Substantia nigra (tissue), 51 donors: ENCODE measurements at places on chromosomes 12 and 14.

DNA sequence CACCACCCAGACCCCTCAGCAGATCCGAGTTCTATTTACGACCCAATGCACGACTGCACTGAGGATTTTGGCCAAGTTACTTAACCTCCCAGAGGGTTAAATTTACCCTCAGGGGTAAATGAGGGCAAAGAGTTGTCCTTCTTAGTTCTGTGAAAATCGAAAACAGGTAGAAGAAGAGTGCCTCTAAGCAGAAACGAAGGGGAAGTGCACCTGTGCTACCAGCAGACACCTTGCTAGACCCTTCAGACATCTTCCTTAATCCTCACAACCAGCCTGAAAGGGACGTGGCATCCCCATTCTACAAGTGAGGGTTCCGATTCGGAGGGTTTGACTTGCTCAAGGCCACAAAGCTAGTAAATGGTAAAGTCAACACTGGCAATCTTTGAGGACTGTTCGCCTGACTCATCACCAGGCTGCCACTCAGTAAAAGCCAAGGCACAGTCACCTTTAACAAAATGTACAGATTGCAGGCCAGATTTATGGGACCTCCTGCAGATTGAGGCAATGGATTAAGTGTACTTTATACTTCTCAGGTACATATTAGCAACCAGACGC is 1.6 kb downstream of the GSG1 start:
- no peak for DNase-seq

DNA sequence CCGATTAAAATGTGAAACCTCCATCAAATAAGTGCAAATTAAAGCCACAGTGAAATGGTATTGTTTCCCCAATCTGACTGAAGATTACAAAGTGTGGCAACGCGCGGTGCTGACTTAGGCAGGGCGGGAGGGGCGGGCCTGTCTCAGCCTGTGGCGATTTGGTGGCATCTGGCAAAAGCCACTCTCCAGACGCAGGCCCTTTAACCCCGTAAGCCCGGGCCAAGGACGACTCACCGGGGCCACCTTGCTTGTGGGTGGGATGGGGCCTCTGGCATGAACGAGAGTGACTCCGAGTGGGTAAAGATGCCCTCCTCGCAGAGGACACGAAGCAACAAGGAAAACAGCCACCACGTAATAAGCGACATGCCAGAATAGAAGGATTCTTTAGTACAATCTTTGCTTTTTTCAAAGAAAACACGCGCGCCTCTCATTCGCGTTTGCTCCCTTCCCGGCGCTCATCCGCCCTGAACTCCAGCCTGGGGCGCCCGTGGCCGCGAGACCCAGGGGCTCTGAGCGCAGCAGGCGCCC is 815 bp downstream of the DEGS2 start:
- no peak for DNase-seq

- DNase-seq, result no peak
Measured at GRCh38 chr12:109627633-109628032, 54.0 kb downstream of the MVK start.

GRCh38 chr12:107759410-107759809 is 1.5 kb downstream of the PRDM4 start:
- no peak for DNase-seq

DNA sequence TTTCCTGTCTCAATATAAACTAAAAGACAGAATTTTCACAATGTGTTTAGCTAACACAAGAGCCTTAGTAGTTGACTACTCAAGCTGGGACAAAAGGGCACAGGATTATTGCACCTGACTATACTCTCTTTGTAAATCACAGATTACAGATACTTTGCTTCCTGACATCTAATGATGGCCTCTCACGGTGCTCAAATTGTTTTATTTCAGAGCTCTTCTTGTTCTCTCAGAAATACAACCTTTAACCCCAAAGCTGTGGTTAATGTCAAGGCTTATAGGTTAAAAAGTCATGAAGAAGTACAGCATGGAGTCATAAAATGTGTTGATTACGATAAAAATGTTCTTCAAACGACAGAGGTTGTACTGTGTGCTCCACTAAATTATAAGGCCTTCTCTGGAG is 89.9 kb upstream of the CPNE8 start:
- no peak for DNase-seq

- no peak for DNase-seq
Measured at GRCh38 chr12:116262741-116263140, 14.8 kb downstream of the MED13L start.

GRCh38 chr12:105524961-105525360 is 194.5 kb downstream of the C12orf75 start:
- DNase-seq, result no peak

GRCh38 chr12:38555620-38556591 is 239.3 kb downstream of the ALG10B start:
- DNase-seq, result no peak

- DNase-seq, result no peak
Measured at GRCh38 chr12:66423266-66423665, 121.0 kb downstream of the HELB start.

DNA sequence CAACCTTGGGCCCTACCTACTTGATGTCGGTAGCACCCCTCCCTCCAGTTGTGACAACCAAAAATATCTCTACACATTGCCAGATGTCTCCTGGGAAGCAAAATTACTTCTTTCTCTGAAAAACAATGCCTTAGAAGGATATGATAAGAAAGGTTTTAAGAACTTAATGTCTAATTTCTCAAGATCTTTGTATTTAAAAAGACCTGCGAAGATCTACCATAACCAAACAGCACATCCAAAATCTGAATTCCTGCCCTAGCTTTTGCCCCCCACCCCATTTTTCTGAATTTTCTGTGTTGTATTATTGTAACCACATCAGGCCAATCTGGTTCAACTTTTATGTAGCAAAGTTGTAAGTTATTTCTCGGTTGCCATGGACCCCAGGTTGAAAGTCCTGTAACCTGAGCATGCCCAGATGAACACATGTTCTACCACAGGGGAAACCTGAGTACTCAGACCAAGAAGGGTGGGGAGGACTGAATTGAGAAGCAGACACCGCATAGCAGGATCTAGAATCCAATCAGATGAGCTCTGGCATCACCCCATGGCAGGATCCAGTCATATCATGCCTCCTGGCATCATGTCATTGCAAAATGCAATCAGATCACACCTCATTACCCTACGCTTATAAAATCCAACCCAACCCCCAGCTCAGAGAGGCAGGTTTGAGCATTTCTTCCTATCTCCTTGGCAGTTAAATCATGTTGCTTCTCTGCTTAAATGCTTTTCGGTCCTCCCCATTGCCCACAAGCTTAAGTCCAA is 8.7 kb downstream of the TMEM253 start:
- DNase-seq, result no peak

- DNase-seq, result no peak
Measured at GRCh38 chr12:125125271-125125670, 60.0 kb downstream of the AACS start.

DNA sequence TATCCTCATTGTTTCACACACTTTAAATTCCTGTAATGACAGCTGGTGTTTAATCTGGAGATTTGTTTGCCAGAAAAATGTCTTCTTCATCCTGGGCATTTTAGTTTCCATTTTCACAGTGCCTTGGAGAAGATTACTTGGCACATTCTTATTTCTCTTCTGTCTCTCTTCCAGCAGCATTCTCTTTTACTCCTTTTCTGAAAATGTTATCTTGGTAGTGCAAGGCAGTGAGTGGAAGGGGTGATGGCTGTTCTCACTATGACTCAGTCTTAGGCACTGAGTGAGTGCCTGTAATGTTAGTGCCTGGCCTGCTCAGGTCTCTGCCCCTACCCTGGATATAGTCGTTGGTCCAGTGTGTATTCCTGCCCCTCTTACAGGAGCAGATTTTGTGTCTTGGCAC is 13.1 kb downstream of the CLECL1 start:
- no peak for DNase-seq

DNA sequence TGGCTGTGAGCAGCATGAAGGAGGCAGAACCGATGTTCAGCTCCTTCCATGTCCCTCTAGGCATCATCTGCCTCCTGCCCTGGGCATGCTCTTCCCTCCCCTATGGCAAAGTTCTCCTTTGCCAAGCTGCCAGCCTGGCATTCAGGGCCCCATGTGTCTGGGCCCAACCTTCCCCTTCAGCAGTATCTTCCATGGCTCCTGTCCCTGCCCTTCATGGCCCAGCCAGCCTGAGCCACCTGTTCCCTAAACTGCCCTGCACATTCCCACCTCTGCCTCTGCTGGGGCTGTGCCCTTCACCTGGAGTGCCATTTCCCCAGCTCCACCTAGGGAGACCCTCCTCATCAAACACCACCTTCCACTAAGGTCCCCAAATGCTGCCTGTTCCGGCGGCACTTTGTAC is 74.0 kb upstream of the TCL1A start:
- DNase-seq, result no peak

DNA sequence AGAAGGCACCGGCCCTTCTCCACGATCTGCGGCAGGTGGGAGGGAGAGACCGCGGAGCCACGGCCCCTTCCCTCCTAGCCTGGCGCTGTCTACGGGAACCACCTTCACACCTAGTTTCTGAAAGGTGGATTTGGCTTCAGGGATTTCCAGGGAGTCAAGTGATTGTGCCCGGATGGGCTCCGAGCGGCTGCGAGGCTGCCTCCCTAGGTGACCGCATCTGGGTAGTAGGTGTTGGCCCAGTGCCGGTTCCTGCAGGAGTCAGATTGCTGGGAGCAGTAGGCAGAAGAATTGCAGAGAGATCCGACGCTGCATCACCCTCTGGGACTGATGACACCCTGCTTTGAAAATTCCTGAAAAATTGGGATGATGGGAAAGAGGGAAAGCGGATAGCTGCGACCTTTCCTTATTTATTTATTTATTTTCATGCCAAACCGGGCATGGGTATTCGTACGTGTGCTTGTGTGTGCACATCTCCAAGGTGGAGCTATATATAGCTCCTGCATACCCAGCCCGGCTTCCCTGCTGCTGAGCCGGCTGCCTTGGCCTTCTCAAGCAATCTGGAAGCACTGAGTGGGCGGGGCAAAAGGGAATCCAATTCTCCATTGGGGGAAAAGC is 1.1 kb downstream of the CNTN1 start:
- peak; percentile 23 for DNase-seq

- no peak for DNase-seq
Measured at GRCh38 chr14:20682127-20682434, 2.3 kb upstream of the RNASE4 start.

DNA sequence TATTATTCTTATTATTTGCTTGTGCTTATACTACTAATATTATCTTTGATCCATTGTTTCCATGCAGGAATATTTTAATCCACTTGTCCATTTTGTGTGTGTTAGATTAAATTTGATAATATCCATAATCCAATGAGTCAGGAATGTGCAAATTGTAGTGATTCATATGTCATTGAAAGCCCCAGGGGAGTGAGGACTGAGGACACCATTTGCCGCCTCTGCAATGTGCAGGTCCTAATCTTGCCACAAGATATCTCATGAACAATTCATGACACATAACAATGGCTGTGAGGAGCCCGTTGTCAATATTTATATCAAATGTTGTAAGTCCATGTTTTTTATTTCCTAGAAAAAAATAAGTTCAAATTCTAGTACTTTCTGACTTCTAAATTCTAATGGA is 250.5 kb downstream of the ZFP36L1 start:
- no peak for DNase-seq

DNA sequence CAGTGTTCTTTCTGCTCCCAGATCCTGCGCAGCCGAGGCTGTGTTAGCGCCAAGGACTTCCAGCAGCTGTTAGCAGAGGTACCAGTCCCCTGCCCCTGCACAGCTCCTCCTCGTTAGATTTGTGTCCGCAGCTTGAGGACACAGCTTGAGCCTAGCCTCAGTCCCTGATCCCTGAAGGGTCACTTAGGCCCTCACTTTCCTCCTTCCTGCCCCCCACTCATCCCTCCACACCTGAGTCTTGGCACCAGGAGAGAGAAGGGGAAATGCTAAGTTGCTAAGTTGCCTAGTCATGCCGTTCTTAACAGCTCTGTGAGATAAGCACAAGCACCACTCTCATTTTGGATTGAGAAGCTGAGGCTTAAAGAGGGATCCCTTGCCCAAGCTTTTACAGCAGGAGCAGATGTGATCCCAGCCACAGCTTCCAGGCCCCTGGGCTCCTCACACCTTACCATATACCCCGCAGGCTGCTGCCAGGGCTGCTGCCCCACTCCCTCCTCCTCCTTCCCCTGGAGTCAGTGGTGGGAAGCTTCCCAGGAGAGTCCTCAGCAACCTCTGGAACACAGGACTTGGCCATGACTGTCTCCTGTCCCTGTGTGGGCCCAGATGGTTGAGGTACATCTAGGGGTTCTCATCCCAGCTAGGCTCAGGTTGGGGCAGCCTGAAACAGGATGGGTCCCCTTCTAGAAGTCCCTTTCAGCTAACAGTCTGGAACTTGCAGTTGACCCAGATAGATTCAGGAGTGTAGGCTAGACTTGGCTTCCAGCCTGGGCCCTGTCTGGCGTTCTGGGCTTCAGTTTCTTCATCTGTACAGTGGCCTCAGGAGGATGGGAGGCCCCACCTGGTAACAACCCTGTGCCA is 975 bp downstream of the OGFOD2 start:
- DNase-seq, result no peak

GRCh38 chr14:52355526-52355925 is 41.4 kb downstream of the PTGER2 start:
- DNase-seq, result no peak

- DNase-seq, result no peak
Measured at GRCh38 chr12:14514946-14515345, 52.7 kb downstream of the PLBD1 start.

DNA sequence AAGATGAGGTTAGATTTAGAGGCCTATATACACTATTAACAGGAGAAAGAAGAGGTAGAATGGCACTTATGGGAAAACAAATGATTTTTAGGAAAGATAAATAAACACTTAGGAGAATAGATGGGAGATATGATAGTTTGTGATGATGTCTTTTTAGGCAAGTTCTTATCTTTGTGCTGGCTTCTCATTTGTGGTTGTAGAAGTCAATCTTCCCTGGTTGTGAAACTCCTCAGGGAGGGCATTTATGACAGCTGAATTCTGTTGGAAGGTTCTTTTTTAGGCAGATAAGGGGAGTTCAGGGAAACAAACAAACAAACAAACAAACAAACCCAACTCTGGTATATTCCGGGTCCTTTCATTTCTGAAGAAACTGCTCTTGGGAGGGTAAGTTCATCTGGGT is 311.8 kb downstream of the AEBP2 start:
- DNase-seq, result no peak

DNA sequence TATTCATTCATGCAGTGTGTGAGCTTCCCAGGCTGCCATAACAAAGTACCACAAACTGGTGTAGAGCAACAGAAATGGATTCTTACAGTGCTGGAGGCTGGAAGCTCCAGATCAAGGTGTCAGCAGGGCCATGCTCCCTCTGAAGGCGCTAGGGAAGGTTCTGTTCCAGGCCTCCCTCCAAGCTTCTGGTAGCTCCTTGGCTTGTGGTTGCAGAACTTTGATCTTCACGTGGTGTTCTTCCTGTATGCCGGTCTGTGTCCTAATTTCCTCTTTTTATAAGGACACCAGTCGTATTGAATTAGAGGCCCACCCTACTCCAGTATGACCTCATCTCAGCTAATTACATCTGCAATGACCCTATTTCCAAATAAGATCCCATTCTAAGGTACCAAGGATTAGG is 3.1 kb downstream of the OTUB2 start:
- no peak for DNase-seq

GRCh38 chr14:96105926-96106441 is 66.8 kb downstream of the C14orf132 start:
- no peak for DNase-seq

- DNase-seq, result no peak
Measured at GRCh38 chr14:46819117-46819516, 167.5 kb upstream of the RPL10L start.

- no peak for DNase-seq
Measured at GRCh38 chr14:101843665-101844064, 82.2 kb downstream of the PPP2R5C start.
